ENCODE measurements at places on chromosomes 4 and X. TPM values are rescaled to one million over a fixed set of nuclear protein-coding genes. Genes with fewer than 3 reads are reported as not detected.

GRCh38 chrX:134734466-134734952 is 76.2 kb upstream of the PLAC1 start:
- H3K27ac ChIP-seq: no peak overlapping the region
- no peak for DNase-seq
- H3K4me3 ChIP-seq: no peak overlapping the region

Gene COL25A1
- total RNA-seq: not detected

DNA sequence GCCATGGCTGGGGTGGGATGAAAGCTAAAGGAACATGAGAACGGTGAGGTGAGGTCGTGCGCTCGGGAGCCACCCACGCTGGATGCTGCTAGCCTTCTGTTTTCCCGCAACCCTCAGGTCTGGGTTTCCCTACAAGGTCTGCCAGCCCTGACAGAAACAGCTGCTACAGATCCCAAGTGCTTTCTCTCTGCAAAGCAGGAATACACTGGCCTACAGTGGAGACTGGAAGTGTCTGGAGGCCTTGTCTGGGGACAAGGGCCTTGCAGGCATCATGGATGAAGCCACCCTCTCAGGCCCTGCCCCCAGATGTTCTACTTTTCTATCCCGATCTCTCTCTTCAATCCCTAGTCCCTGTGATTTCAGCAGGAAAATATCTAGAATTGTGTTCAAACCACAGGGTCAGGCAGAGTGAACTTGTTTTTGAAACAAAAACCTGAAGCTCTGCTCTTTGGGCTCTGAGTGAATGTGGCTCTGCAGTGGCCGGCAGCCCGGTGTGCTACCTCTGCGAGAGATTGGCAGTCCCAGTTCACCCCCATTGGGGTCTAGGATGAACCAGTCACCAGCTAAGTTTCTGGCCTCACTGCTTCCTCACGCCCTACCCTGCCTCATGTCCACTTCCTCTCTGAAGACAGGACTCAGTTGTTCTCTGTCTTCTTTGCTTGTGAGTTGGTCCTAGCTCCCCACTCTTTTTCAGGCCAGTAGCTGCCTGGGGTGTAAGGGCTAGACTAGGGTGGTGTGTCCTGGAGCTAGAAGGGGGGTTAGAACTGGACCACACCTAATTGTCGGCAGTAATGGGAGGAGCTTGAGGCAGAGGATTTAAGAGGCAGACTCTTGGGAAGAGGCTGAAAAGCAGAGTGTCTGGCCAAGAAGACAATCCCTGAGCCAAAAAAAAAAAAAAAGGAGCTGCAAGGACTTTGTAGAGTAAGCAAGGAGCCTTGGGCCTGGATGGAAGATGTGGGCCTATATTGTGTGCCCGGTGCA is 89.6 kb downstream of the RTL5 start:
- no peaks in the 10 kb centered on the region for H3K36me3 ChIP-seq
- no peak overlapping the region for H3K4me3 ChIP-seq
- no peak for DNase-seq

Gene NXF2
- total RNA-seq: not detected

DNA sequence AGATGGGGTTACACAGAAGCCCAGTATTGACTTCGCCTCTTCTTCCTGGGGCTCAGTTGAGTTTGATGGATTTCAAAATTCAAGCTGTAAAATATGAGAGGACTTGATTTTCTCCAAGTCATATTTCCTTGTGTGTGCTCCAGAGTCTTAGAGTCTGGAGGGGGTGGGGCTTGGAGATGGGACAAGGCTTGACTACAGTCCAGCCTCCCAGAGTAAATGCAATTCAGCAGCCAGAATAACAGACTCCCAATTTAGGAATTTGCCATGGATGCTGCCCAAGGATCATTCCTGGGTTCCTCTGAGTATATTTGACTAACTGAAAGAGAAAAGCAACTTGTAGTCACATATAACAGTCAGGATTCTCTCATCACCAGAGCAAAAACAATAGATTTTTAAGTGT is 53.7 kb upstream of the RBPJ start:
- DNase-seq: no peak
- H3K27me3 ChIP-seq: peaks cover 2% of the 10 kb centered on the region
- no peak overlapping the region for H3K4me3 ChIP-seq
- no peak overlapping the region for H3K27ac ChIP-seq

GRCh38 chr4:22911285-22911684 is 218.5 kb downstream of the GBA3 start:
- no peaks in the 10 kb centered on the region for H3K27me3 ChIP-seq
- H3K4me1 ChIP-seq: no peaks in the 10 kb centered on the region
- no peak overlapping the region for H3K27ac ChIP-seq

Gene MAGEA8
- not detected for total RNA-seq

Data from activated CD4-positive, alpha-beta memory T cell treated with anti-CD3 and anti-CD28 coated beads, Interleukin-2, amount 10 ng/mL, durations not matched to agents 7 days and 5 days (primary cell).